ENCODE measurements at places on chromosomes 4 and X.
A peak's percentile ranks its signal among the peaks of the same experiment; 100 is the strongest.

GRCh38 chrX:75748431-75748830, 36.6 kb downstream of the MAGEE2 start:
- DNase-seq: no peak

DNA sequence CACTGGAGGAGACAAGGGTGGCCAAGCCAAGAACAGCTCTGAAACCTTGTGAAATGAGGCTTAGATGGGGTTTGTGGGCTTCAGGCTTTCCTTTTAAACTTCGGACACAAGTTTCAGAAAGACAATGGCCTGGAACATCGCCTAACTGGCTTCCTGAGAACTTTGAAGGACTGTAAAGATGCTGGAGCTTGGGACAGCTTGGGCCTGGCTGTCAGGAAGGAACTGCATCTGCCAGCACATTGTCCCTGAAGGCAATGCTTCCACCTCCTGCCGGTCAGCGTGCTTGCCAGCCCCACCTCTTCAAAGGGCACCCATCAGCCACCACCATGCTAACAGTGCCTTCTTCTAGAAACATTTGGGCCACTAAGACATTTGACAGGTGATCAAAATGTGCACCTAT, 107.9 kb downstream of the DRD5 start:
- DNase-seq: no peak

DNA sequence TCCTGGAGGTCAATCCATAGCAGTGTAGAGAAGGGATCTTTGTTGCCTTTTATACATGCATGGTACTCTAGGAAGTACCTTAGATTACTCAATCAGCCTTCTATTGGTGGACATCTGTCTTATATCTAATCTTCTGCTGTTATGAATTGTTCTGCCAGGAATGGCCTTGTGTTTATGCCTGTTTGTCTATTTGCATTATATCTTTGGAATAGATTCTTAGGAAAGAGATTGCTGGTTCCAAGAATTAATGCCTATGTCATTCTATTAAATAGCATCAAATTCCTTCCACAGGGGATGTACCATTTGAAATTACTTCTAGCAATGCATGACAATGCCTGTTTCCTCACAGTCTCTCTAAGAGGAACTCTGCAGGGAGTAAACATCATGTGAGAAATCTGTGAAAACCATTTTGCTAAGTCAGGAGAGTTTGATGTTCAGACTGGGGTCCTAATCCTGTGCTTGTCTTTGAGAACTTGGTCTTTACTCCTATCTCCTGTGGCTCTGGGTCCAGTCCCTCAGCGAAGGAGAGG, 42.5 kb downstream of the BEX3 start:
- no peak for DNase-seq

- DNase-seq: no peak
These were observed 483.5 kb downstream of the ACTRT1 start for GRCh38 chrX:127568691-127569090.

GRCh38 chr4:187357821-187358220, 634.2 kb upstream of the FAT1 start:
- DNase-seq: no peak

- no peak for DNase-seq
These were observed 119.1 kb upstream of the ETNPPL start for GRCh38 chr4:108881986-108882385.

DNA sequence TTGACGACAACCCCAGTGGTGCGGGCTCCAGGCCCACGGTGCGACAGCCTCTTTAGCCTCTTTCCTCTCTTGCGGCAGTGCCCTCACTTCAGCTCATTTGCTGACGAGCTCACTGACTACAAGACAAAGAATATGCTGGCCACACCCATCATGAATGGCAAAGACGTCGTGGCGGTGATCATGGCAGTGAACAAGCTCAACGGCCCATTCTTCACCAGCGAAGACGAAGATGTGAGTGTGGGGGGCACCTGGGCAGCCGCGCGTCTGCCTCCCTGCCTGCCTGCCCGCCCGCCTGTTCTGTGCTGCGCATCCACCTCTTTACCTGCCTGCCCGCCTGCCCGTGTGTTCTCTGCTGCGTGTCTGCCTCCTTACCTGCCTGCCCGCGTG, 9.2 kb downstream of the PDE6B start:
- DNase-seq: no peak

DNA sequence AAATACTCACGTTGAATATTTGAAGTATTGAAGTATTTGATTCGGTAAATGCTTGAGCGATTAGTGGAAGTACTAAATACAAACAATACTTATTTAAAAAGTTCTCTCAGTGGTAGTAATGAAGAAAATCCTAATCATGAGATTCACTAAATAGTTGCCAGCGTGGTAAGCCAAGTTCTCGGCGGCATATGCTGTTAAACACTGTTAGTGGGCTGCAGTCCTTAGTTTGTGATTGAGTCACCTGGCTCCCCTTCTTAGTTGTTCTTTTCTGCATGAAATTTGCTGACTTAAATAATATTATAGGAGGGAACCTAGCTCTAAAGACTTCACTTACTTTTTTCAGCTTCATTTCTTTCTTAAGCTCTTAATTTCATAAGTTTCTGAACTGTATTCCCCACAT, 51.4 kb downstream of the STIM2 start:
- DNase-seq: no peak

DNA sequence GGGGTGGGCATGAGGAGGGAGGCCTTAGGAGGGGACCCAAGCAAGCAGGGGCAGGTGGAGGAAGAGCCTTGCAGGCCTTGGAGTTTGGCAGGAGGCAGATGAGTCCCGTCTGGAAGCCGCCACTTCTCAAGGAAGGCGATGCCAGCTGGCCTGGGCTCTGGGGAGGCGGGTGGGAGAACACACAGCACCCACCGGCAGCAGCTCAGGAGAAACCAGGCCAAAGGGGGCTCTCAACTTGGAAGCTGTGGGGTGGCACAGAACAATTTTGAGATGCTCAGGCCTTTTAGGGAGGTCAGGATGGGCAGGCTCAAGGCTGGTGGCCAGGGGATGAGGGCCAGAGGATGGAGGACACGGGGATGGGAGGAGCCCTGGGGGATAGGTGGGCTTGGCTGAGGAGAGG, 11.6 kb upstream of the DUSP9 start:
- DNase-seq: no peak

- DNase-seq: no peak
These were observed 26.5 kb downstream of the SLC10A7 start for GRCh38 chr4:146495269-146495668.

DNA sequence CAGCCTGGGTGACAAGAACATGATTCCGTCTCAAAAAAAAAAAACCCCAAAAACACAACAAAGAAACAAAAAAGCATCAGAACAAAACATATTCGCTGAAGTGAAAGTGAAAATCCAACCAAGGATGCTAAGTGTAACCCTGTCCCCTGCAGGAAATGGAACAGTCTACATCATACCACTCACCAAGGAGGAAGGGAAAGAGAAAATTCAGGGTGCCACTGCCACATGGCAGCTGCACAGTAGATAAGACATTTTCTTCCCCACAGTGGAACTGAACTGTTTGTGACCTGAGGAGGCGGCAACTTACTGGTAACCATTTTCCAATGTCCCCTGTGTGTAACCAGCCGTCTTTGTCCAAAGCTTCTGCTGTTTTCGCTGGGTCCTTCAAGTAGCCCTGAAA, 28.2 kb upstream of the CENPU start:
- peak; percentile 14 for DNase-seq

DNA sequence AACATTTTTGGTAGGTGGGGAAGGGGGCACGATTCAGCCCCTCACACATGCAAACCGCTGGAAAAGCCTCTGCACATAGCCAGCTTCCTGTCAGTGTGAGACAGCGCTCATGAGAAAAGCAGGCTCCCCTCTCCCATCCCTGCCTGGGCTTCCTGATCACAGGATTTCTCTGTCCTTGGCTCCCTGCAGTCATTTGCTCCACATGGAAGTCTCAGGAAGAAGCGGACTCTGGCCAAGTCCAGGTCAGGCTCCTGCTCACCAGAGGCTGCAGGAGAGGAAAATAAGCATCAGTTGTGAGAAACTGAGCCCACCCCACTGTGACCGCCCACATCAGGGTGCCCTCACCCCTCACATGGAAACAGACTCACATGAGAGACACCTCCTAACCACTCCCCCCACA, 664.3 kb upstream of the TENM3 start:
- no peak for DNase-seq

GRCh38 chrX:32116047-32116446, 1044.2 kb upstream of the FTHL17 start:
- no peak for DNase-seq

DNA sequence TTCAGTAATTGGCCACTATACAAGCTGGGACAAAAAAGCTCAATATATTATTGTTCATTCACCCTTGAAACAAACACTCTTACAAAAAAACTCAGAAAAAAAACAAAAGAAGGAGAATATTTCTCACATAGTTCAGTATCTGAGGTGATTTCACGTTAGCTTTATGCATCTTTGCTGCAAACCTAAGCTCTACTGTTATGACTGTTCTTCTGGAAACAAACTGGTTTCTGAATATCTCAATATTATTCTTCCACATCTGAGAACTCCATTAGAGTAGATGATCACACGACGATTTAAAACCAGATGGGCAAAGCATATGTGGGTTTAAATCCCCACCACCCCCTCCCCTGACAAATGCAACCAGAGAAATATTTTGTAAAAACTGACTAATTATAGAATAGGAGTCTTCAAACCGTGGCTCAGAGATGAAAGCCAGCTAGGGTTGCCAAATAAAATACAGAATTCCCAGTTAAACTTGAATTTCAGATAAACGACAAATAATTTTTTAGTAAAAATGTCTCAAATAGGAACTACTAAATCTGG, 182.0 kb upstream of the FAM241A start:
- DNase-seq: no peak

- DNase-seq: no peak
These were observed 6.2 kb downstream of the SORCS2 start for GRCh38 chr4:7198440-7199128.

DNA sequence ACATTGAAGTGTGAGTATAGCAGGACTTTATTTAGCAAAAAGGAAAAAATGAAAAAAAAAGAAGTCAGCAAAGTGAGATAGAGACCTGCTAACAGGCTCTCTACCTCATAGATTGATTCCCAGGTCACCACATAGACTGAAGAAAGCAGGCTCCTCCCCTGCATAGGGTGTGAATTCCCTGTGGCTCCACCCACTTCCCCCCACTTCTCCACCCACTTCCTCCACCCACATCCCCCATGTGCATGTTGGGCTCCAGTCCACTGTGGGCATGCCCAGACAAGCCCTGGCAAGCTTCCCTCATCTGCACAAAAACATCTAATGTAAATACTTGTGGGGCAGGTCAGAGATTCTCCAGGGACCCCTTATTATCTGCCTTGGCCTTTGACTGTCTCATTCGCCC, 97.8 kb downstream of the TMEM47 start:
- no peak for DNase-seq

DNA sequence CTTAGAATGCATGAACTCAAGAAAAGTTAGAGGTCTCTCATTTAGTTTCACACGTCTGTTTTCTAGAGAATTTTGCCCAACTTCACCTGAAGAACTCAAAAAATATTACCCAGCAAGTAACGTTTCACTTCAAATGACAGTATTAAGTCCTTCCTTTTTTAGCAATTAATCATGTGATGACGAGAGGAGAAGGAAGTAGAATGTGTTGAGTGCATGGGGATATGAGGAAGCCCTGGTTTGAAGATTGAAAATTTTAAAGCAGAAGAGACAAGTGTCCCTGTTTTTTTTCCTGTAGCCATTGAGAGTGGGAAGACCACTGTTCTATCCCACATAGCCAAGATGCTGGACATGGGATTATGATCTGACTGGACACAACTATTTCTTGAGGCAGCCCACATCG, 406.3 kb upstream of the CPEB2 start:
- DNase-seq: no peak

- peak; percentile 24 for DNase-seq
These were observed 182.7 kb downstream of the KDR start for GRCh38 chr4:54942721-54943120.

- DNase-seq: peak; percentile 53
These were observed 162.3 kb upstream of the MAMLD1 start for GRCh38 chrX:150200820-150201287.

DNA sequence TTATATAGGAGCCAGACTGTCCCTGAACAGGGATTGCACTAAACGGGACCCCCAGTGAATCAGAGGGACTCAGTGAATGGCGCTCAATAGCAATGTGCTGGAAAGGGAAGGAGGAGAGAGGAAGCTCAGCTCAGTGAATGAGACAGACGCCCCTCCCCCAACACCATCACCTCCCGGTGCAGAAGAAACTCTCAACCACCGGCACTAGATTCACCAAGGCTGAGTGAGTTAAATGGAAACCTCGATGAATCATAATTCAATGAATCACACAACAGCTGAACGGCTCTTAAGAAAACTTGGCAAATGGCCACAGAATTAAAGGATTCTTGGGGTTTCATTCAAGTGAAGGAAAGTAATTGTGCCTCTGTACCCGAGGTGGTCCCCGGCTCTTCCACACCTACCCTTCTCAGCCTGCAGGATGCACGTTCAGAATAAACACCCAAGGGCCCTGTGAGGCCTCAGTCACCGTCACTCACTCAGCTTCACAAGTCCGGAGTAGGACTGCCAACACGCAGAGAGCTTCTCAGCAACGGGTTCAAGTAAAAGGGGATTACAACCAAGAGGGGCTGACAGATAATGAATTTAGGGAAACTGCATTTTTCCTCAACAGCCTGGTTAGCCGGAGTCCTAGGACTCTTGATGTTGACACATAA, 29.3 kb downstream of the CRMP1 start:
- peak; percentile 42 for DNase-seq

DNA sequence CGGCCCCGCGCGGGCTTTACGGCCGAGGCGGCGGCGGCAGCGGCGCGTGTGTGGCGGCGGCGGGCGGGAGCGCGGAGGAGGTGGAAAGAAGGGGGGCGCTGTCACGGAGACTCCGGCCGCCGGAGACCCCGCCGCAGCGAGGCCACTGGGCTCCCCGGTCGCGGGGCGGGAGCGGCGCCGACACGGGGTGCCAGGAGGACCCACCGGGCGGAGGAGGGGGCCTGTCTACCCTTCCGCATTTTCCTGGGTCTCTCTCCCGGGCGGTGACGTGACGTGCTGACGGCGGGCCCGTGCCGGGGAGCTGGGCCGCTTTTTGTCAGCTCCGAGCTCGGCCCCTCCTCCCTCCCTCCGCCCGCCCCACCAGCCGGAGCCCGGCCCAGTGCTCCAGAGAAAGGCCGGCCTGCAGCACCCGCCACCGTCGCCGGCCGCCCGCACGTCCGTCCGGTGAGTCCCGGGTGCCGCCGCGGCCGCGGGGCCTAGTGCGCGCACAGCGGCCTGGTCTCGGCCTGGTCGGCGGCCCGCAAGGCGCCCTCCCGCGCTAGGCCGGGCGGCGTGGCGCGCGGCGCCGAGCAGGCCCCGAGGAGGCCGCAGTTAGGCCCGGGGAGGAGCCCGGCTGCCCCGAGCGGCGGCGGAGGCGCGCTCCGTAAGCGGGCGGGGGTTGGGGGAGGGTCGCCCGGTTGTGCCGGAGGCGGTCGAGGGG, at the start of gene ZFX:
ZFX (plus strand) TSS at position 379 of the 700 bp plus-strand sequence. CDS start 23,014 bp downstream, outside the sequence.
- DNase-seq: peak; percentile 63

DNA sequence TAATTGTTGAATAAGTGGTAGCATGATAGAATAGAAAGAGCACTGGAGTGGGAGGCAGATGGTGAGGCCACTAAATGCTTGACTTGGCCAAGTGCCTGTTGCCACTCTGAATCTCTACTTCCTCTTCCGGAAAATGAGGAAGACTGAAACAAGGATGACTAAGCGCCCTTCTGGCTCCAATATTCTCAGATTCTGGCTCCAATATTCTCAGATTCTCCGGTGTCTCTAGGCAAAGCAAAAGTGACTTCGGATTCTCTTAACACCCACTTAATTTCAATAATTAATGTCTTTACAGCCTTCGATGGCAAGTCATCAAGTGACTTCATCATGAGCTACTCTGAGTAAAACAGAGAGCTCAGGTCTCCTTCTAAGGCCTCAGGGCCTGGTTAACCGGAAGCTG, 402.2 kb upstream of the FGF13 start:
- no peak for DNase-seq

All from activated naive CD4-positive, alpha-beta T cell treated with Interleukin-2 at 50 U/mL for 16 hours (primary cell).